CD8-positive, alpha-beta memory T cell (primary cell): ENCODE measurements at places on chromosomes 6 and 20.

DNA sequence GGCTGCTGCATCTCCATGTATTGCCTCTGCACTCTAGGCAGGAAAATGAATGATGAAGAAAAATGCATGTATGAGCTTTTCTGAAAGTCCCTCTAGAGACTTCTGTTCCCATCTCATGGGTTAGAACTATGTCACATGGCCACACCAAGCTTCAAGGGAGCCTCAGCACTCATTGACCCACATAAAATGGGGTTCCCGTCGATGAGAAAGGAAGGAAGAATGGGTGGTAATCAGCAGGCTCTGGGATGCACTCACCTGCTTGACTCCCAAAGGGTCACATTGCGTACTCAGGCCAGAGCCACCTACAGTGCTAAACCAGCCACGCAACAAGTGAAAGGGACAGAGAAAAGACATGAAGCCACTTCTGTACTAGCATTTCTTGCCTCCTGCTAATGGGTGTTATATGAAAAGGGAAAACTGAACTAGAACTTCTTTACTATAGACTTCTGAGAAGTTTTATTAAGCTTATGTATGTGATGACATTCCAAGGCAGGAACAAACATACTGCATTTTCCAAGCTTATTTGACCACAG, 95.8 kb upstream of the GCM1 start:
- DNase-seq = no peak

GRCh38 chr6:17178754-17179529, 77.1 kb downstream of the STMND1 start:
- no peak for DNase-seq

- DNase-seq = peak; percentile 79
Measured at GRCh38 chr6:30742316-30743098, at the start of gene FLOT1. TSS of gene FLOT1 (minus strand) at chr6:30742687. CDS start at chr6:30742189, 498 bp downstream.

- no peak for DNase-seq
Measured at GRCh38 chr6:108658174-108658573, 97.5 kb downstream of the FOXO3 start.

DNA sequence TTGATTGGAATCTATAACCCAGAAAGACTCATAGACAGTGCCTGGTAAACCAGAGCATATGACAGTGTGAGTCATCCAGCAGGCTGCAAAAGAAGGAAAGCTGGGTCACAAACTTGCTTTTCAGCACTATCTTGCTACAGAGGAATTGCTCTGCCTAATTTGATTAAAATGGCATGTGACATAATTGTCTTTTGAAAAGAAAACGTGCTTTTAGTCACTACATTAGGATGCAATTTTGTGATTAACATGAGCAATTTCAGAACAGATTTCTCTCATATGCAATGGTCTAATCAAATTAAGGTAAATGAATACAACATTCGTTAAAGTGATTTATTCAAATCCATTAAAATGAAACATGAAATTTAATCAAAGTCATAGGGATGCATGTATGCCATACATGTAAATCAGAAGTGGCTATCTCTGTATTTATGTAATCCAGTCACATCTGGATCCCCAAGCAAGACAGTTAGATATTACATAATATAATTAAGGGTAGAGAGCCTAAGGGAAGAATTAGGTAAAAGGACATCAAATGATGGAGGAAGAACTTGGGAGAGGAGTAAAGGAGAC, 400.0 kb upstream of the HTR1E start:
- DNase-seq = no peak

DNA sequence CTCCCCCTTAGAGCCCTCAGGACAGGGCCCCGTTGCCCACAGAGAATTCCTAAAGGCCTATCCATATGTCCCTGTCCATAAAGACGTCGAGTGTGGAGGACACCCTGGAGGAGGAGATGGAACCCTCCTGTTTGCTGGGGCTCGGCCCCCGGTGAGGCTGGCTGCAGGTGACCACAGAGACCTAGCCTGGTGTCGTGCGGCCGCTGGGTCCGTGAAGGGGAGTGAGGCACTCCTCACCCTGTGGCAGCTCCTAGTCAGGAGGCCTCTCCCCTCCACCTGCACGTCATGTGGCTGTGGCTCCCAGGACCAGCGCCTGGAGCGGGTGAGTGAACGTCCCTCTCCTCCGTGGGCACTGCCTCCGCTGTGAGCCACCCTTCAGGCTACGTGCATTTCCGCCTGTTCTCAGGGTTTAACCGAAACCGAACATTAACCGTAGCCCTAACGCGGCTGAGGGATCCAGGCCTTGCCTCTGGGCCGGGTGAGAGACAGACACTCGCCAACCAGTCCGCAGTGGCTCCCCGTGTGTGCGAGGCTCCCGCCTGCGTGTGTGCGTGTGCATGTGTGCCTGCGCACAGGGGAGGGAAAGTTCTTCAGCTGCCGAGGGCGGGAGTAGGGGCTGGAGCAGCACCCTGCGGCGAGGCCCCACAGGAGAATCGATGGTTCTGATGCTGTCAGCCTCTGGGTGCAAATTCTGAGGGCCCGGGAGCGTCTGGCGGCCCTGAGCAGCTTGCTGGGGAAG, 5.9 kb upstream of the TCEA2 start:
- no peak for DNase-seq

DNA sequence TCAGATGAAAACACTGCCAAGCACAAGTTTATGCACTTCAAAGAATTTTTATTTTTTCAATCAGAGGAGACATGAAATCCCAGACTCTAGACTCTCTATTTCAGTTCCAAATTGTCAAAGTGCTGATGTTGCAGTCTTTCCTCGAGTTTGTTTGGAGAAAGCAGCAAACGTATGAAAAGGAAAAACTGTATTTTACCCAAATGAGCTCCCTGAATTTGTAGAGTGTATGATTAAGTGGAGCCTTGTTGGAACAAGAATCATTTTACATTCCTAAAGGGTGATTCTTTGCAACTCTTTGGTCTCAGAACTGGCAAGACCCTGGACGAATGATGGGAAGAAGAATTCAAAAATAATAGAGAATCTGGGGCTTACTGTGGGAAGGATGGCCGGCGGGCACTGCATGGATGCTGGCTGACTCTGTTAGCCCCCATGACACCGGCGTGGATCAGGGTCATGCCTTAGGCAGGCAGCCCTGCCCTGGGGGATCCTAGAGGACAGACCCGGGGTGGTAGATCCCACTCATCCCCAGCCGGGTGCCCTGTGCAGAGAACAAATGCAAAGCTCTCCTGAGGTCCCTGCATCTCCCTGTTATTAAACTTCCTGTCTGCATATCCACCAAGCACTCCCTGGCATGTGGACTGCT, 207.4 kb downstream of the FNDC1 start:
- no peak for DNase-seq

DNA sequence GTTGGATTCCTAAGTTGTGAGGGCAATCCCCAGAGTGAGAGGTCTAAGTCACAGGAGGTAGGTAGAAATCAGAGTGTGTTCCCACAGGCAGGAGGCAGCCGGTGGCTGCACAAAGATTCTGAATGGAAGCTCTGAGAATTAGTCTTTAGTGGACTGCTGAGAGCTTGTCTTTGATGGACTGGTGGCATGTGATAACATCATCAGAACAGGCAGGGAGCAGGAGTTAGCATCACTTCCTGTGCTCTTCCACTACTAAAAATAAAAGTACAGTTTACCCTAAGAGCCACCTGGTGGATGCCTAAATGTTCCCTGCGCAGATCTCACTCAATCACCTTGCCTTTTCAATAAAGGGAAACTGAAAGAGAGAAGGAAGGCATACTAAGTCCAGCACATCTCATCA, 294.6 kb upstream of the POU3F2 start:
- DNase-seq = no peak

GRCh38 chr6:113392551-113393055, 464.5 kb upstream of the MARCKS start:
- DNase-seq = no peak

- DNase-seq = no peak
Measured at GRCh38 chr6:148250975-148251685, 91.5 kb upstream of the SASH1 start.

GRCh38 chr20:45416917-45417316, 976 bp downstream of the PIGT start:
- DNase-seq = no peak

DNA sequence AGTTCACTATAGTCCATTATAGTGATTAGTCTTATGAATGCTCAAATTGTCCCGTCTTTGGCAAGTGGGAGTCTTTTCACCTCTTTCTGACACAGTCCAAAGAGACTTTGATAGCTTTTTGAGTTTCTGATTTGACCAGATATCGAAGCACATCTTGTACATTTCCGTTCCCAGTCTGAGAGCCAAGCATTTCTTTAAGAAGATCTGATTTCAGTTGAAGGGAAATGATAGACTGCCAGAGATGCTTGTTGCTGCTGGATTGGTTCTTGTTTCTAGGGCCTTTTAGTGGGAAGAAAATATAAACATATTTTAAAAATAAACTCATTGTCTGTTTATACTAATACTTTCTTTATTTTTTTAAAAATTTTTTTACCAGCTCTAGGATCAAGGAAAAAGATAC, 54.1 kb upstream of the IER3 start:
- no peak for DNase-seq

DNA sequence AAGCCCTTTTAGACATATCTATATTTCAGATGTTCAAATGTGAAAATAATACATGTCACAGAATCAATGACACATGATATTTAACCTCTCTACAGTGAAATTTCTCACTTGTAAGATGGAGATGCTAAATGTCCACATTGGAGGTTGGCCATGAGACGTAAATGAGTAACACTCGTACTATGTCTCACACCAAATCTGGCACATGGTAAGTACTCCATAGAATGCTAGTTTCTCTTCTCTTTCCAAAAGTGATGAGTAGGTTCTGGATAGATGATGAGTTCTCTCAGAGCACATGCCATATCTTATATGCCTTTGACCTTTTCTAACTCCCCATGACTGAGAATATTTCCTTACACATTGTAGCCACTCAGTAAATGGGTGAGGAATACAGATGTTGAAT, 17.7 kb downstream of the GFOD1 start:
- DNase-seq = no peak

DNA sequence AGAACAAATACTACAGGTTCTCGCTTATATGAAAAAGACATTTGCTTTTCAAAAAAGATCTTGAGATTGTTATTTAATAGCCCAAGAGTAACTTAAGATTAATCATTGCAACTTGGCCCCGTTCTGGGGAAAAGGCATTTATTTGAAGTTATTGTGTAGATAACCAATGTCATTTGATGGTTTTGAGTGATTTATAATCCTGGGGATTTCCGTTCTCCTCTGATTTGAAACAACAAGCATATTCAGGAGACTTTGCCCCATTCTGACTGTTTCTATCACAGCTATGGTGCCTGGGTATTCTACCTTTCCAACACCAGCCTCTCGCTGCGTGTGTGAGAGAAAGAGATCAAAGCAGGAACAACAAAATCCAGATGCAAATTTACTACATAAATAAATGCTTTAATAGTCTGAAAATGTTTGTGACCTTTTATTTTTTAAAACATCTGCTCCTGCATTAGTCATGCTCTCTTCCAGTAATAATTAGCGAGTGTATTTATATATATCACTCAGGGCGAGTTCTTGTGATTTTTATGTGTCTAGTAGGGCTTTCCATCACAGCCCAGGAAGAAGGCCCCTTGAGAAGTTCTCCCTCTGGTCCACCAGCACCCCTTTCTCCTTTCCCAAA, 197.9 kb upstream of the FOXQ1 start:
- no peak for DNase-seq

DNA sequence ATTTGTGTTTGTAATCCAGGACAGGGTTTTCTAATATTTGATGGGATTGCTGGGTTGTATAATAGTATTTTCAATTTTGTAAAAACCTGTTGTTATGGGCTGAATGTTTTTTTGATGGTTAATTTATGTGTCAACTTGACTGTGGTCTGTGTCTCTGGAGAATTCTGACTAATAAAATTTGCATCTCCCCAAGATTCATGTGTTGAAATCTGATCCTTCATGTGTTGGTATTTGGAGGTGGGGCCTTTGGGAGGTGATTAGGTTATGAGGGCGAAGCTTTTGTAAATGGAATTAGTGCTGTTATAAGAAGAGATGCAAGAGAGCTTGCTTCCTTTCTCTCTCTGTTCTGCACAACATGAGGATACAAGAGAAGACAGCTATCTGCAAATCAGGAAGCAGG, 48.7 kb upstream of the SAMD5 start:
- no peak for DNase-seq

GRCh38 chr20:38196076-38196475, 31.0 kb upstream of the TGM2 start:
- no peak for DNase-seq

DNA sequence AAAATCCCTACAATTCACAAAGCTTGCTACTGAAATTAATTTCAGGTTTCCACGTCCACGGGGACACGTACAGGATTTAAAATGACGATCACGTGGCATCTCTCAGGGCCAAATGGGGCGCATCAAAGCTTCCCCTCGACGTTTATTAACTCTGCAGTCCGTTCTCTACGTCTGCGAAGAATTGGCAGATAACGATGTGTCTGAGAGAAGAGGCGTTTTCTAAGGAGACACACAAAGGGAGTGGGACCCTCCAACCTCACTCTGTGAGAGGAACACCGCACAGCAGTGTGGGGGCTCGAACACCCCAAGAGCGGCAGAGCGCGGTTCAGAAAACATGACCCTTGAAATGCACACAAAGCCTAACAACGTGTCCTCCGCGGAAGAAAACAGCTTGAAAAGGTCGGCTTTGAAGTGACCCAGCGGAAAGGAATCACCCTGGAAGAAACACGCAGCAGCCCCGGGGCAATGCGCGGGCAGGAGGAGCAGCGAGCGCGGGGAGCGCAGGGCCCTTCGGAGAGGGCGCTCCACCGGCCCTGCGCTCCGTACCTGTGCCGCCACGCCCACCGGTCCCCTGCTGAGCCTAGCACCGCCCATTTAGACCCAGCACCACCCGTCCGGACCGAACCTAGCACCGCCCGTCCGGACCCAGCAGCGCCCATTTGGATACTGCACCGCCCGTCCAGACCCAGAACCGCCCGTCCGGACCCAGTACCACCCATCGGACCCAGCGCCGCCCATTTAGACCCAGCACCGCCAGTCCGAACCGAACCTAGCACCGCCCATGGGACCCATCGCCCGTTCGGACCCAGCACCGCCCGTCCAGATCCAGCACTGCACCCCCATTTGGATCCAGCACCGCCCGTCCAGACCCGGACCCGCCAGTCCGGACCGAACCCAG, 1.1 kb upstream of the AFDN start:
- DNase-seq = no peak

GRCh38 chr6:73194744-73195143, 30.6 kb downstream of the KHDC1L start:
- DNase-seq = no peak

GRCh38 chr6:38259736-38260135, 380.0 kb downstream of the BTBD9 start:
- no peak for DNase-seq
